ENCODE measurements at places on chromosomes 3 and 15.

GRCh38 chr3:41434781-41435180, 235.5 kb downstream of the CTNNB1 start:
- no peak for DNase-seq

- DNase-seq: no peak
Observed at GRCh38 chr3:89787485-89787884, 680.1 kb downstream of the EPHA3 start.

DNA sequence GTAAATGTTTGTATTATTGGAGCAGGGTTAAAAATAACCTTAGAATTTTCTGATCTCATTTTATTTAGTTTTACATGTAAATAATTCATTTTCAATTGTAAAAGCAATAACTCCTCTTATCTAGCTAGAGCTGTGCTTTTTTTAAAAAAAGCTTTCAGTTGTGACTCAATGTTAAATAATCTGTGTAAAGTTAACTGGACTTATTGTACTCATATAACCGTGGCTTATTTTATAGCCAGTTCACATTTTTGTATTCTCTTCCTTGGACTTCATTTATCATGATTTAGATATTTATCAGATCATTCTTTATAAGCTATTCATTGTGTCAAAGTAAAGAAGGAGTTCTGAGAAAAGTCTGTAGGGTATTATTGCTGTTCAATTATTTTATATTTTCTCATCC, 435.6 kb downstream of the CADM2 start:
- no peak for DNase-seq

- no peak for DNase-seq
Observed at GRCh38 chr3:186888569-186888968, 41.8 kb upstream of the ST6GAL1 start.

- DNase-seq: no peak
Observed at GRCh38 chr3:99925584-99926230, 108.0 kb downstream of the CMSS1 start.

GRCh38 chr3:124396339-124396950, 333.8 kb upstream of the UMPS start:
- no peak for DNase-seq

GRCh38 chr15:59687836-59688235, 1.3 kb downstream of the BNIP2 start:
- DNase-seq: no peak

DNA sequence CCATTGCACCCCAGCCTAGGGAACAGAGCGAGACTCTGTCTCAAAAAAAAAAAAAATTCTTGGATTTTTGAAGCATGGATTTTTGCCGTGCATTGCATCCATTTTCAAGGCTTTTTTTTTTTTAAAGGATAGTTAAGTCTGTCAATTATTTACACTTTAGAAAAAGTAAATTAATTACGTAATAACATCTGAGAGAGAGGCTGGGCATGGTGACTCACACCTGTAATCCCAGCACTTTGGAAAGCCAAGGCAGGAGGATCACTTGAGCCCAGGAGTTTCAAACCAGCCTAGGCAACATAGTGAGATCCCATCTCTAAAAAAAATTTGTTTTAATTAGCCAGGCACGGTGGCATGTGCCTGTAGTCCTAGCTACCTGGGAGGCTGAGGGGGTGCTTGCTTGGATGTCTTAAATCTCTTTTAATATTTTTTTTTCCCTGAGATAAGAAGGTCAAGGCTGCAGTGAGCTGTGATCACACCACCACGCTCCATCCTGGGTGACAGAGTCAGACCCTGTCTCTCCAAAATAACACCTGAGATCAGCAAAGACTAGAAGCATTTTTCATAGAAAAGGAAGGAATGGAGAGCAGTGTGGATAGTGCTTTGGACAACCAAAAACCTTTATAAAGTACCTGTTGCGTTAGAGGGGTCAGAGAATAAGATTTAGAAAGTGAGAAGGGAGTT, 6.8 kb upstream of the SENP7 start:
- no peak for DNase-seq

DNA sequence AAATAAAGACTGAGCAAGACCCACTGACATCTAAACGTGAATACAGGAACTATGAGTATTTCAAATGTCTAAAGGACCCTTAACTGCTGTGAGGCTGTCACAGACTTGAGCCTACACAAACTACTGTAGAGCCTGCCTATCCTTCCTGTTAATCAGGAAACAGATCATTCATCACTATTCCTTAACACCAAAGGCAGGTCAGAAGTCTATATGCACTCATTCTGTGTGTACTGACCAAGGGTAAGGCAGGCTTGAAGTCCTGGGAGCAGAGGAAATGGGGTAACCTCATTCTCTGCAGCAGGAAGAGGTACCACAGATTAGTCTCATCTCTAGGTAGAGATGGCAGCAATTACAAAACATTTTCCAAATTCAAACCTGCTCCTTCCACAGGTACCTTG, 30.7 kb downstream of the NPTN start:
- no peak for DNase-seq

- DNase-seq: no peak
Observed at GRCh38 chr3:182692695-182693094, 100.6 kb upstream of the ATP11B start.

- no peak for DNase-seq
Observed at GRCh38 chr15:39669661-39670060, 88.8 kb downstream of the THBS1 start.

- DNase-seq: no peak
Observed at GRCh38 chr15:68507447-68507846, 71.3 kb upstream of the CORO2B start.

GRCh38 chr3:174869448-174869847, 10.3 kb downstream of the NAALADL2 start:
- no peak for DNase-seq

- no peak for DNase-seq
Observed at GRCh38 chr3:136146981-136147729, 49.0 kb downstream of the MSL2 start.

DNA sequence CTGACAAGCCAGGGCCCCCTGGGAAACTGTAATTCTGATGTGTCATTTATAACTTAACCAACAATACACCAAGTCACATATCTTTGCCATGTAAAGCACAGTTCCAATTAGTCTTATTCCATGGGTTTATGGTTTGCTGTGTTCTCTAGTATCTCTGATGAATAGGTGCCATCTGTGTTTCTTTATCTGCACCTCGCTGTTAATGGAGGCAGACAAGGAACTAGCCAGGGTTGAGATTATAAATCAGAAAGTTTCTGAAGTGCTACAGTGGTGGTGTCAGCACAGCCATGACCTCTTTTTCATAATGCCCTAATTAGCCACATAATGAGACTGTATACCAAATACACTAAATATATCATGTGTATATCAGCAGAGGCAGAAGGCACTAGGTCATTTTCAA, 866.4 kb downstream of the PLOD2 start:
- no peak for DNase-seq

DNA sequence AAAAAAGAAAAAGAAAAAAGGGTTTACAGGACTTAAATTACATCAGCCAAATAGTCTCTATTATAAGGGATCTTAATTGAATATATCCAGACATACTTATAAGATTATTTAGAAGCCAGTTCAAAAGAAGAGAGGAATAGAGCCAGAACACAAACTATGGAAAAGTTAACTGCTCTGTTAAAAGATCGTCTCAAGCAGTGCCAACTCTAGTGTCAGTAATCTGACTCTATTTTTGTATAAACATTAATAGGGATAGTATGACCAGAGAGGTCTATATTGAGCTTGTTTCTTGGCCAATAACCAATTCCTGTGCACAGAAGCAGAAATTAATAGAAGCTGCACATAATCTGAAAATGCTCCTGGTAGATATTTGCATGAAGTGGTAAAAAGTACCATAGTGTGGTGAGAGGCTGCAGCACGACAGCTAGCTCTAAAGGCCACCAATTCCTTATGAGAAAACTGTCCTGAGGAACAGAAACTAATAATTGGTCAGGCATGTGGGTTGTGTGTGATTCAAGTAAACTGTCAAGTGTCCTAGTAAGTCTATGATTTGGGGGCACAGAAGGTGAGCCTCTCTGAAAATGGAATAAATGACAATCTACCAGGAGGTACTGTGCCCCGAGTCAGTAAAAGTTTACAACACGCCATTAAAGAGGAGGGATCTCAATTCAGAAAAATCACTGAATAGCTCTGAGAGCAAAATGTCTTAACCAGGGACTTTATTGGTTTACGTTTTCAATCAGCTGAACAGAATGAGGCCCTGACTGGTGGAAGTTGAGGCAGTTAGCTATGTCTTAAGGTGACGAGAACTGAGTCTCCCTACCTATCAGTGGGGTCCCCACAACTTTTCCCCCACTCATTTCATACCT, 51.5 kb upstream of the NANOGP8 start:
- DNase-seq: no peak

- no peak for DNase-seq
Observed at GRCh38 chr3:97996988-97997387, 24.8 kb upstream of the RIOX2 start.

DNA sequence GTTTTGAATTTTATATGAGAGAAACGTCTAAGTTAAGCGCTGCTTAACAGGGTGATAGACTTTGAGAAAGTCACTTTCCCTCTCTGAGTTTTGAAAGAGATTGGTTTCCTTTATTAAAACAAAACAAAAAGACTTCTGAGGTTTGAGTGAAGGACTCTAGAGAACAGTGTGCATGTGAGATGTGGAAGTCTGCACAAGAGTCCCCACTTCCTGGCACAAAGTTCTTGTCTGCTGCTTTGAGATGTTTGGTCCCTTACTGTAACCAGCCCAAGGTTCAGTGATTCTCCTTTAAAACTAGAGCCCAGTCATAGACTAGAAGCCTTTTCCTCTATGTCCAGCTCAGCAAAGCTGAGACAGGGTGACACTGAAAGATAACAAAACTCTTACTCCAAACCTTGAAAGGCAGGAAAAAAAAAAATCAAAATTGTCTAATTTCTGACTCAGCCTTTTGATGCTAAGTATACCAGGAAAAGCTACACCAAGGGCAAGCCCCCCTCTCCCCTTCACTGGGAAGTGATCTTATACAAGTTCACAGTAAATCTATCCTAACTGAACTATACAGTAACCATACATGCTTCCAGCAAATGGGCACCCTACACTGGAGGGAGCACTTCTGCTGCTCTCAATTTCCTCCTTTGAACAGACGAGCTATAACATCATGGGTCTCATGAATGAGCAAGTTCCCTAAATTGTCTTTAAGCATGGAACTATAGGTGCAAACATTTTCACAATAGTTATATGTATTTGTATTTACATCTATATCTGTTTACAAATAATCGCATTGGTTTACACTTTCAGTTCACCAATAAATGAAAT, 2.3 kb downstream of the POPDC2 start:
- DNase-seq: no peak

DNA sequence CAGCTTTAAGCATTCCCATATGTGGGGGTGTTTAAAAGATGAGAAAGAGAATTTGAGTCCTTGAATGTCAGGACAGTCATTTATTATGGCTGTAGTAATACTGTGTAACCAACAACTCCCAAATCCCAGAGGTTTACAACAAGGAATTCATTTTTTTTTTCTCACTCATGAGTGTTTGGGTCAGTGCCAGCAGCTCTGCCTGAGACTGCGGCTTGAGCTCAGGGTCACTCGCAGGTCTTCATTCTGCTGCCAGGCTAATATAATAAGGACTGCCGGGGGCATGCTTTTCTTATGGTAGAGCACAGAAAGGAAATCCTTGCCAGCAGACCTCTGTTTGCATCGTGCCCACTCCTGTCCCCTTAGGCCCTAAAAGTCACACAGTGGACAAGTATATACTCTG, 277.9 kb upstream of the LMCD1 start:
- DNase-seq: no peak

DNA sequence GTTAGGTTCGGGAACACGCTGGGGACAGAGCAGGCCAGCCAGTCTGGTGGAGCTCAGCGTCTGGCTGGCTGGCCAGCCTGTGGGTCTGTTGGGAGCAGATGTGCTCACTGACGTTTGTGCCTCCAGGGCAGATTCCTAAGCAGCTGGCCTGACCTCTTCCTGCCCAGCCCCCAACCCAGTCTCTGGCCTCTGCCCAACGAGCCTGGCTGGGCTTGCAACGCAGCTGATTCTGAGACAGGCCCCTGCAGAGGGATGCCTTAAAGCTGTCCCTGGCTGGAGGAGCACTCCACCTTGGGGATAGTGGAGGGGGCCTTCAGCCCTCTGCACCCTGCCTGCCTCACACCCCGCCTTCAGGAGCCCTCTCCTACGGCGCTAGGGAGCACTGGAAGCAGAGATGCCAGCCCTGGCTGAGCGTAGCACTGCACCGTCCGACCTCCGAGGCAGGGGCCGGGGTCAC, 46.0 kb downstream of the KLF13 start:
- DNase-seq: no peak

- no peak for DNase-seq
Observed at GRCh38 chr15:74340150-74340549, 27.3 kb downstream of the CYP11A1 start.

DNA sequence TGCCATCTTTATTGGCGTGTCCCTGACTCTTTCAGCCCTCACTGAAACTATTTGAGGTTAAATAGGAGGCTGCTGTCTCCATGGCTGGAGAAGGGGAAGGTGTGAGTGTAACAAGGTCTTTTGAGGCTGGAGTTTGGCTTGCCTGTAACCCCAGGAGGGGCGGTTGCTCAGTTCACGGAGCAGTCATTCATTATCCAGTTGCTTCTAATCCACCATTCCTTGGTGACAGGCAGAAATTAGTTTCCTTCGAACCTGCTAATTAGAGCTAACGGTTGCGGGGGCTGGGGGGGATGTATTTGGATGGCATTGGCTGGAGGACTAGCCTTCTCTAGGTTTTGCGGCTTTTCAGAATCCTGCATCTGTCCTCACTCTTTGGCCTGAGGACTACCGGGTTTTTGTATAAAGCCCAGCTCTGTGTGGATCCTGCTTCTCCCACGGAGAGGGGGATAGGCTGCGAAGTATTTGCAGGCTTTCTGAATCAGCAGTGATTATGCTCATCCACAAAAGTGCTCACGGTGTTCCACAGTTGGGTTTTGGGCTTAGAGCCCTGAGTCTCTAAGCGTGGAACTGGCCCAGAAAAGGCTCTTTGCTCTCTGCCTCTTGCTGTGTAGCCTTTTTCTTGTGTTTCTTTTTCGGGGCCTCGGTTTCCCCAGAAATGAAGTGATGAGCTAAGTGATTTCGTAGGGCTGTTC, 18.6 kb downstream of the FGD5 start:
- DNase-seq: no peak

DNA sequence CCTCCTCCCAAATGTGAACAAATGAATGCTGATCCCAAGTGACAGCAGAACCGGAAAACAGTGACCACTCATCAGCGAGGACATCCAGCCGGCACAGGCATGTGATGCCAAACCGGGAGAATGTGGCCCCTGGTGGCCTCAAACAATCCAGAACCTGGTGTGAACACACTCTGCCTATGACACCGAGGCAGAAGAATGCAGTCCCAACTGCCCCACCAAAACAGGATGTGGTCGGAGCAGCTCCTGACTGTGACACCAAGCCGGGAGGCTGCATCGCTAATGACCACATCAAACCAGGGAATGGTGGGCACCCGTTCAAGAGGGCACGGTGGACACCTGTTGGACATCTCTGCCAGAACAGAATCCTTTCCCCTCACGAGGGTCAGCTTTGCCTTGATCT, 15.4 kb downstream of the SCN5A start:
- no peak for DNase-seq

GRCh38 chr3:46496746-46497555, 825 bp upstream of the RTP3 start:
- DNase-seq: no peak

GRCh38 chr3:7798276-7798675, 703.3 kb upstream of the LMCD1 start:
- DNase-seq: no peak

- peak; percentile 12 for DNase-seq
Observed at GRCh38 chr15:56919609-56920366, 1.3 kb downstream of the TCF12 start.
